Activated CD4-positive, alpha-beta T cell treated with anti-CD3 and anti-CD28 coated beads for 4 hours (primary cell): ENCODE measurements at places on chromosomes 16 and 17.
A peak's percentile ranks its signal among the peaks of the same experiment; 100 is the strongest.

GRCh38 chr17:18027280-18027679, 11.7 kb downstream of the ATPAF2 start:
- DNase-seq, result no peak

DNA sequence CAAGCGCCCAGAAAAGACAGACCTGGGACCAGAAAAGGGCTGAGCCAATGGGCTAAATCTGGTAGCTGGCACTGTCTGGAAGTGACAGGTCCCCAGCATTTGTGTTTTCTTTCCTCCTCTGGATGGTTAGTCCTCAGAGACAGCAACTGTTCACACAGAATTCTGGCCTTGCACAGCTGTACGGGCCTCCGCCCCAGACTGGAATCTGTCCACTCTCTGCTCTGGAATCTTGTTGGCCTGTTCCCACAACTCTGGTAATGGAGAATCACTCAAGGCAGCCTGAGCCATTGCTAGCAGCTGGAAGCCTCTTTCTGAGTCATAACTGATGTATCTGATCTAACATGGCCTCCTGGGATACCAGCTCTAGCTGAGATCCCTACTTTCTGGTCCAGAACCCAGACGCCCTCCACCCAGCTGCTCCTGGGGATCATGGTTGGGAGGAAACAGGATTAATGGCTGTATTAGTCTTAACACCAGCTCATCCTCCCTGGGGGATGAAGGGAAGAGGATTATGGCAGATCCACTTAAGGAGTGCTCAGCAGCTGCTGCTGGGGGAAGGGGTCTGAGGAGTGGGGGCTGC, 9.1 kb downstream of the ZNF668 start:
- no peak for DNase-seq

- DNase-seq, result no peak
Measured at GRCh38 chr17:81325714-81326358, 30.7 kb upstream of the SLC38A10 start.

DNA sequence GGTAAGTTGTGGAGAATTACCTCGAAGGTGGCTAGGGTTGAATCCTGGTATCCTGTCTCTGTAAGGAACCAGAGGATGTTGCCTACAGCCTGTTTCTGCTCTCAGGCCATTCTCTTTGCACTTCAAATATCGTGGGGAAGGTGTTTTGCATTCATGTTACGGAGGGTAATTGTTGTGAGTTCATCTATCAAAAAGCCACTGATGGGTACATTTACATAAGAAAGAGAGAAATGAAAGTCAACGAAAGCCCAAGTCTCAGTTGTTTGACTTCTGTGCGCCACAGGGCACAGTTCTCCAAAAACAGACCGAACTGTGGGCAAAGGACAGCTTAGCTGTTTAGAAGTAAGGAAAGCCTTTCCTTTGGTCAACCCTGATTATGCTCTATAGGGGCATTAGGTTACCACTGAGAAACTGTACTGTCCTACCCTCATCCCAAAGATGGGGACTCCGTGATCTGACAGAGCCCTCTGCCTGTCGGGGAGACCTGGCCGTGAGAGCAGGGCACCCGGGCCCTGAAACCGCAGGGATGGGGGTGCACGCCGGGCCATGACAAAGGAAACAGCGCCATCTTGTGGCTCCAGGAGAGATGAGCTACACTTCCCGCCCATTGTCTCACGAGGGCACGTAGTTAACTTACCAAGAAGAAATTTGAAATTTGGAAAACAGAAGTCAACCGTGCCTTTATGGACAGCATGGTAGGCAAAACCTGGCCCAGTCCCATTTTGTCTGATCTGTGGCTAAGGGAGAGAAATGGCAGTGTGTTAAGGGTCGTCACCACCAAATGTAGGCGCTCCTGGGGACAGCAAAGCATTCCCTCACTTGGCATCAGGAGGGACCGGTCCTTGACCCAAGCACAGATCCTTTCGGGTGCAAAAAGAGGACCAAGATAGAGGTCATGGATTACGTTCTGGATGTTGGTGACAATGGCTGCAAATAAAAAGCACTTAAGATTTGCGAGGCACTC, 74.5 kb upstream of the DYNLRB2 start:
- peak; percentile 43 for DNase-seq

- no peak for DNase-seq
Measured at GRCh38 chr16:1331712-1332617, 1.5 kb upstream of the BAIAP3 start.

GRCh38 chr17:67503184-67503583, 126.1 kb downstream of the PITPNC1 start:
- peak; percentile 31 for DNase-seq

DNA sequence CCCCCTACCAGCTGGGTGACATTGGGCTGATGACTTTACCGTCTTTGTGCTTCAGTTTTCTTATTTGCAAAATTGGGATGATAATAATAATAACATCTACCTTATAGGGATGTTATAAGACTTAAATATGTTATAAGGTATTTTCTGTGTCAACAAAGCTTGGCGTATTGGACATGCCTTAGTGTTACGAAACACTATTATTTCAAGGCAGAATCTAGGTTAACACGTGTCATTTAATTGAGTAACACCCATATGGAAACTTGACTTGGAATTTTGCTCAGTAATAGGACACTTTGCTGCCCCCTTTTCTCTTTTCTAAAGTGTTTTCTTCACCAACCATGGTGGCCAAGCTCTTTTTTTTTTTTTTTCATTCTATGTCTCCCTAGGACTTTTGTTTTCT, 294.2 kb upstream of the SALL1 start:
- DNase-seq, result no peak

DNA sequence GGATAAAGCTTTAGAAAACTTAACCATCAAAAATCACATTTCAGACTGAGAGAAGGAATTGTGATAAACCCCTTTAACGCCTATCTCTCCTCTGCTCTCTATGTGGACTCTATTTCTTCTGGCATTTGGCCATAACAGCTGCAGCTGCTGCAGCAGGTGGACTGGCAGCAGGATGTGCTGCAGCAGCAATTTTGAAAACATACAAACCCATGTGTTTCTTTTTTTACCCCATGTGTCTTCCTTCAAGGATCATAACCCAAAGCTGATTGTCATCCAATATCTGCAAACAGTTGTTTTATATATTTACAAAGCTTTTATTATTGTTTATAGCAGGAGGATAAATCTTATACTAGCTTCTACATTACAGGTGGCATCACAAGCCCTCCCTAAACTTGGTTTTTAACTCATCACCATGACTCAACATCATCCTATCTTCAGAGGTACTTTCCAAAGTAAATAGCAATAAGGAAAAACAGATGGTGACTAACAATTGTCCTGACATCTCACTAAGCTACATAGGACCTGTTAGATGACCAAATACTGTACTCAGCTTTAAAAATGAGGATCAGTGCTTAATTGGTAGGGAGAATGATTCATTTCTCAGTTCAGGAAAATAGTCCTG, 14.5 kb upstream of the KRTAP9-2 start:
- no peak for DNase-seq

GRCh38 chr16:4702466-4702808, 9.1 kb downstream of the NUDT16L1 start:
- DNase-seq, result no peak

DNA sequence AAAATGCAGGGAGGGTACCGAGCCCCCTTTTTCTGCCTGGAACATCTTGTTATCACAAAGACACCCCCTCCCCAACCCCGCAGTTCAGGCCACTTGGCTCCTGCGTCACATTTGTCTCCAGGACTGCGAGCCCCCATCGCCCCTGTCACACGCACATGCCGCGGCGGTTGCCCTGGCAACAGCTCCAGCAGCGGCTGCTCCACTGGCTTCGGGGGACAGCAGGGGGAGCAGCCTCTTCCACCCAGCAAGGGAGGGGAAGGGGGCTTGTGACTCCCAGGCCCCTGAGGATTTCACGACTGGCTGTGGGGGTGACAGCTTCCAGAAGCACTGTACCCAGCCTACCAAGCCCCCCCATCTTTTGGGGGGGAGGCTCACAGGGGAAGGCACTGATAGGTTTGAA, 2.6 kb downstream of the BAIAP3 start:
- no peak for DNase-seq

DNA sequence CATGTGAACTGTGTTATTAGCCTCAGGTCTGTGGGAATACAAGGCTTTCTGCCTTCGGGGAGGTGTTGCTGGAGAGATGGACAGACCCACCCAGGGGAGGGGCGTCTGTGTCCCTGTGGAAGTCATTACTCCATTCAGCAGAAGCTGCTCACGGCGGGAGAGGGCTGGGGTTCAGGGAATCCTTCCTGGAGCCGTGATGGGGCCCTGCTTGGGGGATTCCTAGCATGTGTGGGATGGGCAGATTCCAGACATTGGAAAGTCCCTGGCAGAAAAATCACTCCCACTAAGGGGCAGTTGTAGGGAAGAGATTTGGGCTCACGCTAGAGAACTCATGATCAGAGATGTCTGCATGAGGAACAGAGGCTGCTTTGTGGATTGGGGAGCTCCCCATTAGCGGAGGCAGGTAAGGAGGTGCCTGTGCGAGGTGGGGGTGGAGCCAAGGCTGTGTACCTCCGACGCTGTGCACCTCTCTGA, 56.3 kb upstream of the IL34 start:
- no peak for DNase-seq

DNA sequence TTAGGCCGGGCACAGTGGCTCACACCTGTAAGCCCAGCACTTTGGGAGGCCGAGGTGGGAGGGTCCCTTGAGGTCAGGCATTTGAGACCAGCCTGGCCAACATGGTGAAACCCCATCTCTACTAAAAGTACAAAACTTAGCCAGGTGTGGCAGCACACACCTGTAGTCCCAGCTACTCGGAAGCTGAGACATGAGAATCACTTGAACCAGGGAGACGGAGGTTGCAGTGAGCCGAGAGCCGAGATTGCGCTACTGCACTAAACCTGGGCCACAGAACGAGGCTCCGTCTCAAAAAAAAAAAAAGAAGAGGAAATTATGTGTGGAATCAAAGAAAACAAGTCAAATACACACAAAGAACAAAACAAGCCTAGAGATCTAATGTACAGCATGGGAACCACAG, 16.1 kb upstream of the MPRIP start:
- DNase-seq, result no peak

GRCh38 chr17:1522626-1523025, 6.2 kb upstream of the INPP5K start:
- no peak for DNase-seq

- no peak for DNase-seq
Measured at GRCh38 chr16:13348416-13348815, 447.0 kb downstream of the SHISA9 start.

DNA sequence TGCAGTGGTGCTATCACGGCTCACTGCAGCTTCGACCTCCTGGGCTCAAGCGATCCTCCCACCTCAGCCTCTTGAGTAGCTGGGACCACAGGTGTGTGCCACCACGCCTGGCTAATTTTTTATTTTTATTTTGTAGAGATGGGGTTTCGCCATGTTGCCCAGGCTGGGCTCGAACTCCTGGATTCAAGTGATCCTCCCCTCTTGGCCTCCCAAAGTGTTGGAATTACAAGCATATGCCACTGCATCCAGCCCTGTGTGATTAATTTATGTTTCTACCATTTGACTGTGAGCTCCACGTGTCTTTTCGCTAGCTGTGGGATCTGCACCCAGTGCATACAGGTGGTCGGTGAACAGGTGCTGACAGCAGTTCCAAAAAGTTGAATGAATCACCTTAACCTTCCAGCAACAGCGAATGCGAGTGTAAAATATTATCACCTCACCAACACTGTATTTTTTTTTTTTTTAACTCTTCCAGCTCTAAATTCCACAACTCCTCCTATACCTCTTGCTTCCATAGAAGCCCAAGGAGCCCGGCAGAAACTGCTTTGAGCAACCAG, 484 bp upstream of the NUDT7 start:
- DNase-seq, result no peak

DNA sequence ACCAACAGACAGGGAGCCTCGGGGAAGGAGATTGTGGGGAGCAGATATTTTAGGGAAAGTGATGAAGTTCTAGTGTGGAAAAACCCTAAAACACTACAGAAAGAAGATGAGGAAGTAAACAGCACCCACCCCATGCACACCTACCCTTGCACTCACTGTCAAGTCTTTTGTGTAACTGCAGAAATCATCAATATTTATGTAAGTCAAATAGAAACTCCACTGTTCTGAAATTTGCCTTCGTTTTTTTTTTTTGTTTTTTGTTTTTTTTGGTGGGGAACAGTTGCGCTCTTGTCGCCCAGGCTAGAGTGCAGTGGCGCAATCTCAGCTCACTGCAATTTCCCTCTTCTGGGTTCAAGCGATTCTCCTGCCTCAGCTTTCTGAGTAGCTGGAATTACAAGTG, 273.4 kb downstream of the CPPED1 start:
- no peak for DNase-seq

- no peak for DNase-seq
Measured at GRCh38 chr16:84024854-84025253, 17.7 kb downstream of the SLC38A8 start.

DNA sequence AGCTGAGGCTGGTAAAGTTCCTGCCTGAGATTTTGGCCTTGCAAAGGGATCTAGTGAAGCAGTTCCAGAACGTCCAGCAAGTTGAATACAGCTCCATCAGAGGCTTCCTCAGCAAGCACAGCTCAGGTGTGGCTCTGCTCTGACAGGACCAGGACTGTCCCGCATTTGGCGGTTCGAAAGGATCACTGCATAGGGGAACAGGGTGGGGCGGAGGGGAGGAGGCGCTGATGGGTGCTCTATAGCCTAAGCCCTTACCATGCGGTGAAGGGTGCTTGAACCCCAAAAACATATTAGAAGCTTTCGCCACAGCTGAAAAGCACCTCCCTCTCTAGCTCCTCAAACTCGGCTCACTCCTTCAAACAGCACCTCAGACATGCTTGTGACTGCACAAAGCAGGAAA, 29.9 kb upstream of the ENDOV start:
- DNase-seq, result no peak

DNA sequence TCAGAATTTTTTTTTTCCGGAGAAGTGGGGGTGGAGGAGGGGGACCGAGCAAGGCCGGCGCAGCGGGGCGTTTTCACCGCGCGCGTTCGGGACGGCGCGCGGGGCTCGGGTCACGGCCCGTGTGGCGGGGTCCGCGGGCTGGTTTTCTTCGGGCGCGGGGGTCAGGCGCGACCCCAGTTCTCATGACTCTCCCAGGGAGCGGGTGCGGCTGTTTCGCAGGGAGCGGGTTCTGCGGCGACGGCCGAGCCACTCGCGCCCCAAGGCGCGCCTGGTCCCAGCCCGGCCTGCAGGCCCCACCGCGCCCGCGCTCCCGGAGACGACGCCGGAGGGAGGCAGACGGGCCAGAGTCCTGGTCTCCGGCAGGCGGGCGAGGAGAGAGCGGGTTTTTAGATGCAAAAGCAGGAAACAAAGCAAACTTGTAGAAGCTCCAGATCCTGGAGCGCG, 1.0 kb downstream of the BAHCC1 start:
- no peak for DNase-seq
